ENCODE measurements at places on chromosomes 4 and X. TPM values are rescaled to one million over a fixed set of nuclear protein-coding genes. Genes with fewer than 3 reads are reported as not detected.

The LEF1 gene
- polyA plus RNA-seq, result 536 TPM

The CDX4 gene
- polyA plus RNA-seq, result not detected

The MMGT1 gene
- polyA plus RNA-seq, result 8.1 TPM

The ZNF141 gene
- 10.1 TPM for polyA plus RNA-seq

The PHKA1 gene
- polyA plus RNA-seq, result 14.1 TPM

The GAB1 gene
- 3.9 TPM for polyA plus RNA-seq

The ZNF630 gene
- 1.7 TPM for polyA plus RNA-seq

The NPFFR2 gene
- polyA plus RNA-seq, result 6.7 TPM

The MAGEA1 gene
- polyA plus RNA-seq, result not detected
